ENCODE measurements at places on chromosomes 16 and 17.

GRCh38 chr17:14699574-14700185, 398.8 kb downstream of the HS3ST3B1 start:
- no peak for DNase-seq

GRCh38 chr17:65297384-65297783, 160.2 kb downstream of the RGS9 start:
- no peak for DNase-seq

GRCh38 chr16:64290461-64290860, 831.4 kb downstream of the CDH11 start:
- no peak for DNase-seq

DNA sequence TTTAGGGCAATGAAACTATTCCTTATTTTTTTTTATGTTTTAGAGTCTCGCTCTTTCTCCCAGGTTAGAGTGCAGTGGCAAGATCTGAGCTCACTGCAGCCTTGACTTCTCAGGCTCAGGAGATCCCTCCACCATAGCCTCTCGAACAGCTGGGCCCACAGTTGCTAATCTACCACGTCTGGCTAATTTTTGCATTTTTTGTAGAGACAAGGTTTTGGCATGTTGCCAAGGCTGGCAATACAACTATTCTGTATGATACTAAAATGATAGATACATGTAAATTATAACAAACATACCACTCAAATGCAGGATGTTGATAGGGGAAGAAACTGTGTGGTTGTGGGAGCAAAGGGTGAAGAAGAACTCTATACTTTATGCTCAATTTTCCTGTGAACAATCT, 401.3 kb downstream of the ZFHX3 start:
- no peak for DNase-seq

DNA sequence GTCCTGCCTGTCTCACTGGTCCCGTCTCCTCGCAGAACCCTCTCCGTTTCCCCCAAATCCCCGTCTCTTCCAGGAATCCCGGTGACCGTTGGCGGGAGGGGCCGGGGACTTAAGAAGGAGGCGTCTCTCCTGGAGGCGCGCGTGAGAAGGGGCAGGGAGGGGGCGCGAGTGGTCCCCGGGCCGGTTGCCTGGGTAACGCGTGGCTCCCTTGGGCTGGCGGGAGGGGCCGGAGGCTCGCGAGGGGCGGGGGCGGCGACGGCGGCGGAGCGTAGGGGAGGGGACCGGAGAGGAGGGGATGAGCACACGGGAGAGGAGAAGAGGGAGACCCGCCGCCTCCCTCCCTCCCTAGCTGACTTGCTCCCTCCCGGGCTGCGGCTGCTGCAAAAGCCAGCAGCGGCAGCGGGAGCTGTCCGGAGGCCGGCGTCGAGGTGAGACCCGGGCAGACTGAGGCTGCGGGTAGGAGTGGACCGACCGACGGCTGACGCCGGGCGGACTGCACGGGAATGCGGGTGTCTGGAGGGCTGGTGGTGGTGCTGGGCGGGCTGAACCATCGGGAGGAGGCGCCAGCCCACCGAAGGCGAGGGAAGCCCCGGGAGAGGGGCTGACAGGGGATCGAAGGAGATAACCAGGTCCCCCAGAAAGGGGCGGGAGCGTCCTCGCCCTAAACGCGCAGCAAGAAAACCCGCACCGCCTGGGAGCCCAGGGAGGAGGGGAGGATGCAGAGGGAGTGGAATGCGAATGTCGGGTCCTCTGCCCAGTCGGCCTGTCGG, at the start of gene PRRT2:
TSS of gene PRRT2 (plus strand) at position 298 of the 770 bp plus-strand sequence. CDS start 862 bp downstream, outside the sequence.
- DNase-seq, result no peak

DNA sequence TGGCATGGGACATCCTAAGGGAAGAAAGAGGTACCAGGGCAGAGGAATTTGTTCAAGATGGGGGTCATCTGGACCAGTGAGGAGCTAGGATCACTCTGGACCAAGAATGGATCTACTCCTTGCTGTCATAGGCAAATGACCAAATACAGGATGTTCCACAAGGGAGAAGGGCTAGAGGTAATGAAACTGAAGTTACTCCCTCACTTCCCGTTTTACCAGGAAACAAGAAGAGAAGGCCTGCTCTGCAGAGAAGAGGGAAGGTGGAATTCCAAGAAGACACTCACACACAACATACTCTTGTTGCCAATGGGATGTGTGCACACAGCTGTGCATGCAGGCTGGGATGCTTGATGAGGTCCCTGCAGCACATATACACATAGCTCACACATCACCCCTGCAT, 38.6 kb downstream of the NEUROD2 start:
- no peak for DNase-seq

DNA sequence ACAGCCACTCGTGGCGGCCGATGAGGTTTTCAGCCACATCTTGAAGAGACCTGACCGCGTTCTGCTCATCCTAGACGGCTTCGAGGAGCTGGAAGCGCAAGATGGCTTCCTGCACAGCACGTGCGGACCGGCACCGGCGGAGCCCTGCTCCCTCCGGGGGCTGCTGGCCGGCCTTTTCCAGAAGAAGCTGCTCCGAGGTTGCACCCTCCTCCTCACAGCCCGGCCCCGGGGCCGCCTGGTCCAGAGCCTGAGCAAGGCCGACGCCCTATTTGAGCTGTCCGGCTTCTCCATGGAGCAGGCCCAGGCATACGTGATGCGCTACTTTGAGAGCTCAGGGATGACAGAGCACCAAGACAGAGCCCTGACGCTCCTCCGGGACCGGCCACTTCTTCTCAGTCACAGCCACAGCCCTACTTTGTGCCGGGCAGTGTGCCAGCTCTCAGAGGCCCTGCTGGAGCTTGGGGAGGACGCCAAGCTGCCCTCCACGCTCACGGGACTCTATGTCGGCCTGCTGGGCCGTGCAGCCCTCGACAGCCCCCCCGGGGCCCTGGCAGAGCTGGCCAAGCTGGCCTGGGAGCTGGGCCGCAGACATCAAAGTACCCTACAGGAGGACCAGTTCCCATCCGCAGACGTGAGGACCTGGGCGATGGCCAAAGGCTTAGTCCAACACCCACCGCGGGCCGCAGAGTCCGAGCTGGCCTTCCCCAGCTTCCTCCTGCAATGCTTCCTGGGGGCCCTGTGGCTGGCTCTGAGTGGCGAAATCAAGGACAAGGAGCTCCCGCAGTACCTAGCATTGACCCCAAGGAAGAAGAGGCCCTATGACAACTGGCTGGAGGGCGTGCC, 30.1 kb downstream of the CIITA start:
- DNase-seq, result no peak

DNA sequence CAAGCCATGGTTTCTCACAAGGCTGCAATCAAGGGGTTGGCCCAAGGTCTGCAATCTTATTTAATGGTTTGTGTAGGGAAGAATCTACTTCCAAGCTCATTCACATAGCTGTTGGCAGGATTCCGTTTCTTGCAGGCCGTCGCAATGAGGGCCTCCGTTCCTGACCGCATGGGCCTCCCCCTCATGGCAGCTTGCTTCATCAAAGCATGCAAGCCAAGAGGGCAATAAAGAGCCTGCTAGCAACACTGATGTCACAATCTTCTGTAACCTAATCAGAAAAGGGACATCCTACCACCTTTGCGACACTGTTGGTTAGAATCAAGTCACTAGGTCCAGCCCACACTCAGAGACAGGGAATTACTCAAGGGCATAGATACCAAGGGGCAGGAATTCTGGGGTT, 95.5 kb downstream of the CCT6B start:
- DNase-seq, result no peak

GRCh38 chr16:671353-672131, 3.6 kb downstream of the RHOT2 start:
- no peak for DNase-seq

- DNase-seq, result no peak
Observed at GRCh38 chr17:6772016-6772415, 4.0 kb upstream of the FBXO39 start.

DNA sequence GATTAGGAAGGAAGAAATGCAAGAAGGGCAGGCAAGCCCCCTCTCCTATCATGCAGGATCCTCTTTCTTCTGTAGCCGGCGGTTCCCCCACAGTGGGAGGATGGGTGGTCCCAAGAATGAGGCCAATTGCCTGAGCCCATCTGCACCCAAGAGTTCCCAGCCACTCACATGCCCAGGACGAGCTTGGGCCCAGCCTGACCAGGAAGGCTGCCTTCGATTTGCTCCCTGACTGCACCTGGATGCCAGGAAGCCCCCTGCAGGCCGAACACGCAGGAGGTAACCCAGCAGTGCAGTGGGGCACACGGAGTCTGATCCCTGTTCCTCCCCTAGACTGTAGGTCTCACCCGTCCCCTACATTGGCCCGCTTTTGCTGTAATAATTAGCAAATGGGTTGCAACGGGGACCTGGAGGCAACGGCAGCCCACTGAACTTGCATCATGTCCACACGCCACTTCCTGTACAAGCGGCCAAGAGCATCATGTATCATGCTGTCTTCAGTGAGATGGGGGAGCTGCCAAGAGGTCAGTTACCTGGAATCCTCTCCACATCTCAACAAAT, 67.5 kb downstream of the AMFR start:
- DNase-seq, result no peak

All from stimulated activated CD8-positive, alpha-beta memory T cell treated with anti-CD3 and anti-CD28 coated beads, Interleukin-4, amount 100 ng/mL, for 1 hour (primary cell).